WTC11 (cell line): ENCODE measurements at places on chromosomes 3 and 15.

GRCh38 chr3:27578032-27578431, 93.8 kb upstream of the SLC4A7 start:
- DNase-seq: no peak

DNA sequence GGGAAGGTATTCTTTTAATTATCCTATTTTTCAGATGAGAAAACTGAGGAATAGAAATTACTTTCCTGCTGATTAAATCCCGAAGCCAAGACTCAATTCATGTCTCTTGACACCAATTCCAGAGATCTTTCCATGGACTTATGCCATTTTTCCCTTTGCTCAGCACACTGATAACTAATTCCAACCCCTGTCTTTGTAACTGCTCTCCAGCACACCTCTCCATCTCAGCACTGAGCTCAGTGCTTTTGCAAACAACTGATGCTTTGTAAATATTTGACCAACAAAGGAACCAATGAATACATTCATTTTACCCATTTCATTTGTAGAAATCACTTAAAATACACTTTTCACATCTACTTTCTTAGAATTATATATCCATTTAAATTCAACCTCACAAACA, 249.1 kb downstream of the IL5RA start:
- DNase-seq: no peak

GRCh38 chr3:29440413-29441305, 159.8 kb downstream of the RBMS3 start:
- DNase-seq: no peak

DNA sequence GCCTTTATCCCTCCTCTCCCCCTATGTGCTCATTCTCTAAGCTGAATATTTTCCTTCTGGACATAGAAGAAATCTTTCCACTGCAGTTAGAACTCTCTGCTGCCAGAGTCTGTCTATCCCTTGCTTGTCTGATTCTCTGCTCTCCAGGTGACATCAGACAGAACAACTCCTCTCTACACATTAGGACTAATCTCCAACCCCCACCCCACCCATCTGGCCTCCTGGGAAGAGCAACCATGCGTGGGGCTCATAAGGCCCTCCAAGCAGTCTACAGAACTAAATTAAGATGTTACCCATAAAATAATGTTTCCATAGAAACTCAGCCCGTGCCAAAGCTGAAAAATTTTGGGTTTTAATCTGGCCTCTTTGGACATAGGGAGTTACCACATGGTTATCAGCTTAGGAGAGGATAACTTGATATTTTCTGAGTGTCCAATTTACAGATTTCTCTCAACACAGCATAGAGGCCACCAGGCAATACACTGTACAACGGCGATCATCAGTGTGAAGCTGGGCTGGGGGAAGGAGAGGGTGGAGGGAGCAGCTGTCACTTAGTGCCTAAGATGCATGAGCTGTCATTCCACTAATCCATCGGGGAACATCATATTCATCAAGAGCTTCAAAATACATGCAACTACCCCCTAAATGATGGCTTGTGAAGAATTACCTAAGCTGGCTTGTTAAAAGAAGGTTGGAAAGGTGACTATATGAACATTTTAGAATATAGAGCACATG, 199.4 kb downstream of the CLSTN2 start:
- DNase-seq: no peak

DNA sequence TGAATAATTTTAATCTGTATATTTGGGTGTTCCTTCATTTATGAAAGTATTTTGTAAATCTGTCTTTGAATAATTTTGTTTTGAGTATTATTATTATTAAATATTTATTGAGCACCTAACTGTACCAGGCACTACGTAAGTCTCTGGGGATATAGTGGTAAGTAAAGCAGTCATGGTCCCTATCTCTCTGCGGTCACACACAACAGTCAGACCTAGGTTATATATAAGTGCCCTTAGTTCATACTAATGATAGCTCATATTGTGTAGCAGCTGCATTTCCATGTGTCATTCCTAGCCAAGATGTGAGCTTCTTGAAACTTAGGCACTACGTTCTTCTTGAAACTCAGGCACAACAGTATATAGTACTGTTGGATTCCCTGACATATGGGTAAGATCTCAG, 12.4 kb downstream of the NKTR start:
- no peak for DNase-seq

- DNase-seq: no peak
Observed at GRCh38 chr3:37953707-37954394, 36.7 kb upstream of the VILL start.

GRCh38 chr3:58422756-58423325, 10.8 kb downstream of the PDHB start:
- DNase-seq: no peak
